CD4-positive, alpha-beta T cell treated with Interleukin-2 at 100 ng/mL for 4 hours (primary cell): ENCODE measurements at places on chromosomes 7 and 10.
A peak's percentile ranks its signal among the peaks of the same experiment; 100 is the strongest.

DNA sequence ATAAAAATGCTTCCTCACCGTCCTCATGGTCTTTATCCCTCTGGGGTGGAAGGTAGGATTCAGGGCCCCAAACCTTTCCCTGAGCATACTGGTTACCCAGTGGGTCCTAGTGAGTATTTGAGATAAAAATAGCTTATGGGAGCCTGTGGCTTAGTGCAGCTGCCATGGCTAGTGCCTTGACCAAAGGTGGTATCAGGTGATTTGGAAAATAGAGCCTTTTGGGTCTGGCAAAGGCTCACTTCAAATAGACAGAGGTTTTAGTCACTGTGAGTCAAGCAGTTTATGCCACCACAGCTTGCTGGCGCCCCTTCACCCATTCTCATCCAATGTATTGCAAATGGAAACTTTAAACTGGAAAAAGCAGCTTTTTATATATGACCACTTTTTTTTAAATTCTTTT, 30.4 kb downstream of the PLAU start:
- no peak for DNase-seq

DNA sequence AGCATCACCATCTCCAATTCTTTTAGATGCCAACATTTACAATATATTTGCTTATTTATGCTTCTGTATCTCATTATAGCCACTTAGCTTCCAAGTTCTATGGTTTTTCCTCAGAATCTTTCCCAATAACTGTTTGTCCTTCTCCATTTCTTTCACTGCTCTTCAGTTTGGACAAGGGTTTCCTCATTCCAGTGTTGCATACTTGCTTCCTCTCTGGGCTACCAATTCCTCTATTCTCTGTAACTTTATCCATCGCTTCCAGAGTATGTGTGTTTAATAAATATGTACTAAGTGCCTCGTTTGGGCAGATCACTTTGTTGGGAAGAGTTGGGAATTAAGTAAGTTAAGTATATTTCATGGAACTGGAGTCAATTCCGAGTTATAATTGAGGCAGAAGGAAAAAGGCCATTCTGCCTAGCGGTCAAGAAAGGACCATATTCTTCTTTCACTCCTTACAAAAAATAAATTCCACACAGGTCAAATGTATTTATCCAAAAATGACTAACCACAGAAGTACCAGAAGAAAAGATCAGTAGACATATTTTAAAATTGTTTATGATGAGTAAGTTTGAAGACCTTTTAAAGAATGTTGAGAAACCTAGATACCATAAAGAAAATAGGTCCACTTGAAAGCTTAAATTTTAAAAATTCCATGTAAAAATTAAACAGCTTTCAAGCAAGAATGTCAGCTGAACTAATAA, 10.8 kb downstream of the STAMBPL1 start:
- DNase-seq, result no peak

DNA sequence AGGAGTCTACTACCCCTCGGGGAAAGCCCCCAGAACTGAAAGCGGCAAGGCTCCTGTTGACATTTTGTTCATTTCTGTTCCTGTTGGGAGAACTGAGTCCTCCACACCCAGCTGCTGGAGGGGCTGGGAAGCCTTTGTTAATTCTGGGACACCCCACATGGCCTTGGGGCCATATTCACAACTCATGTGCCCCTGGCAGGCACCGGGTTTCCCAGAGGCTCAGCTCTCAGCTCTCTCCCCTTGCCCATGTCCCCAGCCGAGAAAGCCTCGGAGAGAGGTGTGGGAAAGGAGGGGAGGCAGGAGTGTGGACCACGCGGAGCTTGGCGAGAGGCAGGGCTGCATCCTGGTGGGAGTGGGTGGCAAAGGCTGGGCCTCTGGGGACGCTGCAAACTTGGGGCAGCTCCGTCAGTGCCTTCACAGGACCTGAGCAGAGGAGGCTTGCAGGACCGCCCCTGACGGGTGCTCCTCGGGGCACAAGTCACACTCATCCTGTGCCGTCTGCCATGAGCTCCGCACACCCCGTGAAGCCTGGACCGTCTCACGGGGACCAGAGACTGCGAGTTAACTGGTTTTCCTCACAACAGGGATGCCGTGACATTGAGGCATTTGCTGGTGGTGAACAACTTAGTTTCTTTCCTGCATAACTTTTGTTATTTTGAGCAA, 140.9 kb downstream of the DNAJB6 start:
- DNase-seq, result peak; percentile 10

GRCh38 chr10:84599254-84599653, 270.9 kb downstream of the CCSER2 start:
- DNase-seq, result no peak

- no peak for DNase-seq
Observed at GRCh38 chr10:23294638-23295247, 49.9 kb downstream of the C10orf67 start.

DNA sequence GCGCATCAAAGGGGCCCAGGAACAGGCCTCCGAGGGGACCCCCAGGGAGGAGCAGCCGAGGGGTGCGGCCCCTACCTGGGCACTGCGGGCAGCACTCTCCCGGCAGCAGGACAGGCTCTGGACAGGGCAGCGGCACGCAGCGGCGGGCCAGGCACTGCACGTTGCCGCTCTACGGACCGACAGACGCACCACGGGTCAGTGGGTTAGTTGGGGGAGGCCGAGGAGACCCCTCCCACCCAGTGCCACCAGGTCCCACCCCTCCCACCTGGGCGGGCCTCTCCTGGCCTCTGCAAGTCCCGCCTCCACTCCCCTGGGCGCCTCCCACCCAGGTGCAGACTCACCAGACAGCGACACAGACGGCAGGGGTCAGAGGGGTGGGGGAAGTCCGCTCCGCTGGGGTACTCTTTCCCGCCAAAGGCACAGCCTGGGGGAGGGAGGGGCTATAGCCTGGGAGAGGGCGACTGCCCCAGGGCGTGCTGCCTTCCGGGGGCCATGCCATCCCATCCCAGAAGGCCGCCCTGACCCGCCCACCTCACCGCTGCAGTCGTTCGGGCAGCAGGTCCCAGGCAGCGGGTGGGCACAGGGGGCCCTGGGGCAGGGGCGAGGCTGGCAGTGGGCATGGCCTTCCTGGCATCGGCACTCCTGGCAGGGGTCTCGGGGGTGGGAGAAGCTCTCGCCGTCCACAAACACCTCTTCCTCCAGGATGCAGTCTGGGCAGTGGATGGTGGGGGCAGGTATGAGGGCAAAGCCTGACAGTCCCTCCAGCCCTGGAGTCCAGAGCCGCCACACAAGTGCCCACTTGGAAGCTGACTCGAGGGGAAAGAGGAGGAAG, 19.2 kb downstream of the KCP start:
- DNase-seq, result no peak

- DNase-seq, result no peak
Observed at GRCh38 chr10:30840395-30841050, 191.1 kb downstream of the ZNF438 start.

GRCh38 chr7:153170287-153170686, 410.7 kb downstream of the ACTR3B start:
- DNase-seq, result no peak

DNA sequence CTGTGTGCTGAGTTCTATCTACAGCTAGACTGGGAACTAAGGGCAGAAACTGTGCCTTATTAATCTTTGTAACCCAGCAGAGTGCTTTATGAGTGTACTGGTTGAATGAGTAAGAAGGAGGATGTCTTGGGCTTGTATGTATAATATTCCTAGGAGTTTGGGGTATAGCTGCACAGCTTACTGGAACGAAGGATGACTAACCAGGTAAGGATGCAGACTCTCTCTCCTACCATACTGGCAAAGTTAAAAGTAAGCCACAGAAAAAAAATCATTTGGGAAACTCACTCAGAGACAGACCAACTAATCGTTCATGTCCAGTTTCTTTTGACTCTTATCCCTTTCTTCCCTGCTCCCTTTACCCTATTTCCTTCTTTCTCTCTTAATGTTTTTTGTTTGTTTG, 1.4 kb upstream of the DHTKD1 start:
- DNase-seq, result no peak

DNA sequence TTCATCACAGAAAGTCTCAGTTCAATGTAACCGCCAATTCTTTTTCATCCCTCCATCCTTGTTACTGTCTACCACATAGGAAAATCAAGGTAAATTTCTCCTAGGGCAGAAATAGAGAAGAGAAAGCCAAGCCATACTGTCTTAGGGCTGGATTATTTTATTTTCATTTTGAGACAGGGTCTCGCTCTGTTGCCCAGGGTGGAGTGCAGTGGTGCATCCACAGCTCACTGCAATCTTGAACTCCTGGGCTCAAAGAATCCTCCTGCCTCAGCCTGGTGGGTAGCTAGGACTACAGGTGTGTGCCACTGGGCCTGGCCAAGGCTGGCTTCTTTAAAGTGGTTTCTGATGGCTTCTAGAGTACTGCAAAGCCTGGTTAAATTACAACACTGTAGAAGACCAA, 181.7 kb downstream of the SRPK2 start:
- no peak for DNase-seq

DNA sequence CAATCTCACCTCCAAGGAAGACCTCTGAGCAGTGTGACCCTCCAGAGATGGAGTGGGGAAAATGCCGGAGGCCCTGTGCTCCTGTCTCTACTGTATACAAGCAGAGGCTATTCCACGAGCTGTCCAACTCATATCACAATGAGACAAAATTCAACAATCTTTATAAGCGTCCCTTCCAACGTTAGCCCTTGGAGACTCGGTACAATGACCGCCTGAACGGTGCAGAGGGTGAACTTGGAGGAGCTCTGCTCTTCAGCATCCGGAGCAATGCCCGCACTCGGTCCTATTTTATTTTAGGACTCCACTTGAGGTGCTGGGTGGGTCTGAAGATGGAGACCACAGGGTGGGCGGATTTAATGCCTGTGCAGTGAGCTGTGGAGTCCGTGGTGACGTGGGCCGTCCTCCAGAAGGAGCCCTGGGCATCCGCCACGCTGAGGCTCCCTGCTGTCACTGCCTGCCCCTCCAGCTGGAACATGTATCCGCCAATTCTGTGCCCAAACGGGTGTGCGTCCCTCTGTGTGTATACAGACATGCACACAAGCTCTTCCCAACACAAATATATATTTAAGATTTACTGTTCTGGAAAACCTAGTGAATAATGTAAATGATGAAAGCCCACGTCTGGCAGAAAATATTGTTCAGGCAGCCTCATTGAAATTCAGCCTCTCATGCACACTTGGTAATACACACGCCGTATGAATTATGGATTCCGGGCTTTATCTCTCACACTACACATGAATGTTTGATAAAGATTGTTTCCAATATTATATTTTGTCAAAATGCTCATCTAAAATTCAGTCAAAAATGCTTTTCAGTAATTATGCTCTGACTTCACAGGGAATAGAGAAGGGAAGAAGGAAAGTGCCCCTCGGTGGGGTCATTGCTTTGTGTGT, 239.9 kb upstream of the ZMIZ1 start:
- no peak for DNase-seq

DNA sequence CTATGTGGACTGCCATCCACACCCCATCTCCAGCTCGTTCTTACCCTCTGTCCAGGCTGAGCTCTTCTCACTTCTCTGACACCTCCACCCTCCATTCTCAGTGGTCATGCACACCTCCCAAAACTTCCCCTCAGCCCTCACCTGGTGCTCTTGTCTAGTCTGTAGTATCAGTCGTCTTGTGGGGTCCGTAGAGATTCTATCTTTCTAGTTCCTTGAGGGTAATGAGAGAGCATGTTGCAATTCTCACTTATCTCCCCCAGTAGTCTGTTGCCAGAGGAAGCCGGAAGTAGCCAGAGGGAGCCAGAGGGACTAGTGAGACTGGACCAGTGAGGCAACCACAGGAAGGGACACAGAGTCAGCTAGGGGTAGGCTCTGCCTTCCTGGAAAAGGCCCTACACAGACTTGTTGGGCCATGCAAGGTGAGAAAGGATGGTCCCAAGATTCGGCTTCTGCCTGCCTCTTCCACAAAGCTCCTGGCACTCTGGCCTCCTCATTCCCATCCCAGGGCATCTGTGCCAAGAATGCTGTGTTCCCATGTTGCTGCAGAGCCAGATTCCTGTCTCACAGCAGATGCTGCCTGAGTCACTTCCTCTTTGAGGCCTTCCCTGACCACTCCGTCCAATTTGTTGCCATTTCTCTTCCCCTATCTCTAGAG, 50.6 kb upstream of the DUSP5 start:
- DNase-seq, result no peak

- DNase-seq, result no peak
Observed at GRCh38 chr10:58994226-58995057, 182.0 kb upstream of the PHYHIPL start.

- no peak for DNase-seq
Observed at GRCh38 chr10:78960316-78960800, 108.4 kb upstream of the ZMIZ1 start.

DNA sequence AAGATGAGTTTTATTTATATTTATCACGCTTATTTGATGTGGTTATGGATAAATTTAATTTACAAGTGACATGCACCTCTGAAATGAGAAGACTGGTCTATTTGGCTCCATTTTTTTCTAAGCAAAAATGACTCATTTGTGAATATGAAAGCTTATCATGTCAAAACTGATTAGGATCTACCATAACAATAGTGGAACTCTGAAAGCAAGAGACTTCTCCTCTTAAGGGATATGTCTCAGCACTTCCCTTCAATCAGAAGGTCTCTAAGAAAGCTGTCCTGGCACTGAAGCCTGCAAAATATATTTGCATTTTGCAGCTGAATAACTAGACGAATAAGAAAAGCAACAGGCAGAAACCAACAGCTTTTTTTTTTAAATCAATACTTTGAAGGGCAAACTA, 12.7 kb downstream of the FAS start:
- DNase-seq, result peak; percentile 58

DNA sequence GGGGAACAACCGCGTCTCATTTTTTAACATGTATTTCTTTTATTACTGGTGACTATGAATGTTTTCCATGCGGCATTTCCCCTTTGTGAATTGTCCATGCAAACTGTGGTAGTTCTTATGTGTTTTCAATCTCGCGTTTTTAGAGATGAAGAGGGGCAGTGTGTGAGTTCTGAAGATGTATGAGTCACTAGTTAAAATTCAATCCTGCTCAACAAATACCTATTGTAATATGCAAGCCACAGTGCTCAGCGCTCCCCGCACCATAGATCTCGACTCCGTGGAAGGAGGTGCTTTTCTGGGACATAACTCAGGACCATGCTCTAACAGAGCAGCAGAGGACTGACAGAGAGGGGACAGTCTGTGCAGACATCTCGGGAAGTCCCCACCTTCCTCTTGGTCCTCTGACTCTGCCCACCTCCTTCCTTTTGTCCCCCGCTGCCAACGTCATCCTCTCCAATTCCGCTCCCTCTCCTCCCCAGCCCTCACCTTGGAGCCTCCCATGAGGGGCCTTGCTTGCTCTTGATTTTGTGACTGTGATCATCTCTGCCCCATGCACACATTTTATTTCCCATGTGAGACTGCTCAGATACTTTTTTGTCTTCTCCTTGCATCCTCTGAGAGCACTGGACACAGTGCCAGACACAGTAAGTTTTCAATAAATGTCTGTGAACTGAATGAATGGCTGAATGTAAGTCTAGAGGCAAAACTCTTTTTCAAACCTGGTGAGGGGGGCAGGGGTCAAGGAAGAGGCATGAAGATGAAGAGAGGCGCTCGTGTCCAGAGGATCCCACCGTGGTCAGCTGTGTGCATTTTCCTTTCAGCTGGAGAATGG, 42.7 kb upstream of the PLEKHA1 start:
- no peak for DNase-seq
